ENCODE measurements at places on chromosomes 1 and 21. TPM values are rescaled to one million over a fixed set of nuclear protein-coding genes. Genes with fewer than 3 reads are reported as not detected.

Gene S100B
- 3.5 TPM for total RNA-seq

Gene FNDC5
- total RNA-seq, result 156 TPM

Gene FMO3
- total RNA-seq, result 1.8 TPM

Gene BGLAP
- total RNA-seq, result 1.1 TPM

Gene PODN
- 19.4 TPM for total RNA-seq

Gene CCDC185
- total RNA-seq, result not detected

Gene APOBEC4
- total RNA-seq, result not detected

Gene WDTC1
- total RNA-seq, result 68.8 TPM

Gene IL23R
- total RNA-seq, result not detected

Gene PROK1
- not detected for total RNA-seq
